ENCODE measurements at places on chromosomes 2 and 18. TPM values are rescaled to one million over a fixed set of nuclear protein-coding genes. Genes with fewer than 3 reads are reported as not detected.

The UGT1A10 gene
- not detected for total RNA-seq

The LAMA1 gene
- 4.7 TPM for total RNA-seq

The NXPH2 gene
- total RNA-seq = 3.2 TPM

The SCN1A gene
- not detected for total RNA-seq

The CCDC74B gene
- 49.5 TPM for total RNA-seq

The UNC80 gene
- total RNA-seq = not detected

The MAP2 gene
- 5.3 TPM for total RNA-seq

The REG3A gene
- total RNA-seq = not detected

The CUL3 gene
- total RNA-seq = 76.7 TPM

The CFAP53 gene
- not detected for total RNA-seq

The MPPE1 gene
- 21.9 TPM for total RNA-seq

The ST8SIA3 gene
- not detected for total RNA-seq

The SLC23A3 gene
- total RNA-seq = 0.12 TPM

The ACTR1B gene
- 31.4 TPM for total RNA-seq

The SNRPD1 gene
- total RNA-seq = 59.1 TPM

The EVX2 gene
- not detected for total RNA-seq

The DLGAP1 gene
- not detected for total RNA-seq

The CCDC141 gene
- total RNA-seq = 0.02 TPM

The ANKRD30B gene
- 0.33 TPM for total RNA-seq

The RGPD4 gene
- total RNA-seq = not detected

The KRTCAP3 gene
- total RNA-seq = not detected

The KYNU gene
- total RNA-seq = 304 TPM

The TLX2 gene
- total RNA-seq = not detected

The ERFE gene
- total RNA-seq = 4.3 TPM

The IL36B gene
- not detected for total RNA-seq

The BMP10 gene
- total RNA-seq = not detected

The PARD6G gene
- 6.7 TPM for total RNA-seq
